ENCODE measurements at places on chromosomes 2 and 18. TPM values are rescaled to one million over a fixed set of nuclear protein-coding genes. Genes with fewer than 3 reads are reported as not detected.

Gene DSG1
- not detected for total RNA-seq

Gene FBXO41
- total RNA-seq: 0.60 TPM

Gene UPP2
- total RNA-seq: not detected

Gene ASTL
- not detected for total RNA-seq

Gene OTOF
- under 0.01 TPM for total RNA-seq

Gene RAB6C
- not detected for total RNA-seq

Gene SPP2
- 0.16 TPM for total RNA-seq

Gene NMUR1
- total RNA-seq: 0.09 TPM

Gene NCKAP5
- 1.1 TPM for total RNA-seq

Gene GBX2
- total RNA-seq: not detected

Gene ZNF385B
- total RNA-seq: not detected

Gene RMDN2
- total RNA-seq: 3.7 TPM

Gene TGFA
- not detected for total RNA-seq

Gene ICOS
- total RNA-seq: not detected

Gene GATA6
- 3.5 TPM for total RNA-seq

Gene ERCC3
- 31.1 TPM for total RNA-seq

Gene PTPRM
- 38.7 TPM for total RNA-seq

Gene GTF2A1L
- total RNA-seq: 0.69 TPM

Gene GALR1
- not detected for total RNA-seq

Gene CHST9
- total RNA-seq: not detected

Gene SS18
- total RNA-seq: 83.1 TPM

Gene ACMSD
- not detected for total RNA-seq

Gene ATP9B
- total RNA-seq: 41.3 TPM

Gene SMYD1
- total RNA-seq: not detected

Gene ME2
- 19.2 TPM for total RNA-seq

Gene GNLY
- not detected for total RNA-seq

Gene GPR39
- 0.86 TPM for total RNA-seq

Gene HOXD12
- total RNA-seq: not detected

Gene LCLAT1
- 7.7 TPM for total RNA-seq

Gene CLIP4
- 50.0 TPM for total RNA-seq

Gene XDH
- total RNA-seq: 0.17 TPM

Gene MYCN
- not detected for total RNA-seq

Gene ANKRD62
- not detected for total RNA-seq

Gene BOLL
- total RNA-seq: not detected

Gene VWC2L
- total RNA-seq: under 0.01 TPM

Gene TRIB2
- total RNA-seq: 12.3 TPM

Gene KLHL41
- 2.5 TPM for total RNA-seq

Gene SIX3
- total RNA-seq: not detected

Gene SGO2
- 2.8 TPM for total RNA-seq

Gene KIAA2012
- not detected for total RNA-seq

Gene CFAP65
- total RNA-seq: under 0.01 TPM

Gene SAG
- total RNA-seq: not detected

Gene UGT1A3
- total RNA-seq: not detected

Gene CCDC74A
- total RNA-seq: 9.3 TPM

Gene OR6B2
- total RNA-seq: not detected

Gene SLC11A1
- 0.26 TPM for total RNA-seq

Gene CHRND
- total RNA-seq: not detected
